ENCODE measurements at places on chromosomes 1 and 21.

- H3K27me3 ChIP-seq = peaks cover 33% of the 10 kb centered on the region
- peak overlapping the region; percentile 77 for H3K4me3 ChIP-seq
- peak; percentile 51 for DNase-seq
- H3K27ac ChIP-seq = no peak overlapping the region
These were observed 17.7 kb downstream of the RAP1GAP start for GRCh38 chr1:21651214-21652042.

GRCh38 chr1:8133190-8133589, 107.1 kb upstream of the ERRFI1 start:
- H3K4me1 ChIP-seq = no peaks in the 10 kb centered on the region
- H3K27me3 ChIP-seq = peaks cover 22% of the 10 kb centered on the region
- H3K27ac ChIP-seq = no peak overlapping the region
- no peak overlapping the region for H3K4me3 ChIP-seq
- H3K36me3 ChIP-seq = no peaks in the 10 kb centered on the region
- no peak for DNase-seq

DNA sequence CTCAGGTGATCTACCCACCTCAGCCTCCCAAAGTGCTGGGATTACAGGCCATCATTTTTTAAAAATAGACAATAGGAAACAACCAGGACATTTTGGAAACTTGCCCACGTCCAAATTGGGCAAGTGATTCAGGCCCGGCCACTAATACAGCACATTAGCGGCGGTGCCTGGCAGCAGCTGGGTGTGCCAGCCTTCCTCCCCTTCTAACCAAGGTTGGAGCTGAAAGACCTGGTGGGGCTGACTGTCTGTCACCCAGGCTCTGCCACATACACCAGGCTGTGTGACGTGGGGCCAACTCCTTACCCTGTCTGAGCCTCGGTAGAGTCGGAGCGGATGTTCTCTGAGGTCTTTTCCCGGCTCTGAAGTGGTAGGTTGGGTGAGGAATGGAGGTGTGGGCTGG, 29.6 kb upstream of the TMEM51 start:
- peaks cover 12% of the 10 kb centered on the region for H3K27me3 ChIP-seq
- no peak overlapping the region for H3K27ac ChIP-seq
- no peaks in the 10 kb centered on the region for H3K4me1 ChIP-seq
- no peak overlapping the region for H3K4me3 ChIP-seq

- H3K4me3 ChIP-seq = no peak overlapping the region
- H3K36me3 ChIP-seq = no peaks in the 10 kb centered on the region
- no peaks in the 10 kb centered on the region for H3K27me3 ChIP-seq
- DNase-seq = no peak
- H3K27ac ChIP-seq = no peak overlapping the region
These were observed 69.2 kb downstream of the PAPPA2 start for GRCh38 chr1:176531921-176532897.

DNA sequence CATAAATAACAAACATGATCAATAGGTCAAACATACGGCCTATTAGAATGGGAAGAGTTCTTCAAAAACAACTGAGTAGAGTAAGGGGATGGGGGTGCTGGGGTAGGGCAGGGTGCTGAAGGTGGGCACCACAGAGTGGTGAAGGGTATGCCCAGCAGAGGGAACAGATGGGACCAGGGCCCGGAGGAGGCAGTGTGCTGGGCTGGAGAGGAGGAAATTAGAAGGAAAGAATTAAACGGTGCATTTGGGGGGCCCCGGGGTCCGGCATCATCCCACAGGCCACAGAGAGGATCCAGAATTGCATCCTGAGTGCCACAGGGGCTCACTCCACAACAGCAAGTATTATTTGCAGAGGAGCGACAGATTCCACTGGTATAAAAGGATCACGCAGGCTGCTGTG, 94.5 kb downstream of the GLIS1 start:
- H3K27ac ChIP-seq = no peak overlapping the region

DNA sequence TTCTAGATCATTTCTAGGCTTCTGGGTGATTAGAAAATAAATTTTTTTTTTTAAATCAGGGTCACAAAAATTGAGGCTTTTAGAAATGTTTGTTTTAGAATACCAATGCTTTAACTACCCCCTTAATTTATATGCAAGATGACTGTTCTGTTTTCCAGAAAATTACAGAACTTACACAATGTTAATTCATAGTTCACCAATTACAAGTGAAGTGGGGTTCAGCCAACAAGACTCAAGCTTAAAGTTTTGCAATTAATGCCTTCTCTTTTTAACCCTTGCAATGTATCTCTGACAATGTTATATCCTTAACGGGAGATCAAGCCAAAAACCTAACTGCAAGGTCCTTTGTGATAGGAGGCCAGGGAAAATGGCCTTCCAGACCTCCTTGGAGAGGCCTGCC, 5.6 kb downstream of the PRELP start:
- H3K27ac ChIP-seq = no peak overlapping the region
- H3K36me3 ChIP-seq = no peaks in the 10 kb centered on the region
- H3K4me3 ChIP-seq = no peak overlapping the region
- H3K27me3 ChIP-seq = peaks cover 21% of the 10 kb centered on the region
- DNase-seq = no peak
- H3K4me1 ChIP-seq = peaks cover 20% of the 10 kb centered on the region

DNA sequence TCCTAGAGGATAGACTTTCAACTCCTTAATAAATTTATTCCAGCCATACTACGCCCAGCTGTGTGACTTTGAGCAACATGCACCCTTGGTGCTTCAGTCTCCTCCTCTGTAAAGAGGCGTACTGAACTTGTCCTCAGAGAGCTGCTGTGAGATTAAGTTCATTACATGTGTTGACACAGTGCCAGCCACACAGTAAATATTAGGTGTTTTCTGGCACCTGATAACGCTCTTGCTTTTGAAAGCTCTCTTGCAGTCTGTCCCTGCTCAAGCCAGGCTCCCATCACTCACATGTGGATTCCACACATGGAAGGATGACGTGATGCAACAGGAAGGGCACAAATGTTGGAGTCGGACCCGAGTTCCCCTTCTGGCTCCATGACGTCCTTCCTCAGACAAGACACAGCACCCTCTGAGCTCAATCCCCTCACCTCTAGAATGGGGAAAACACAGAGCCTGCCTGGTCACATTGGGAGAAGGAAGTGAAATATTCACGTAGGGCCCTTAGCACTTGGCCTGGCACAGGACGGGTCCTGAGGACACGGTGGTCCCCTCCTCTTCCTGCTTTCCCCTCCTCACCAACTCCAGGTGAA, 7.7 kb downstream of the IFNLR1 start:
- no peaks in the 10 kb centered on the region for H3K4me1 ChIP-seq
- H3K36me3 ChIP-seq = peaks cover 2% of the 10 kb centered on the region
- H3K27ac ChIP-seq = no peak overlapping the region
- peaks cover under 1% of the 10 kb centered on the region for H3K27me3 ChIP-seq
- DNase-seq = no peak

- no peaks in the 10 kb centered on the region for H3K4me1 ChIP-seq
- H3K27ac ChIP-seq = no peak overlapping the region
- DNase-seq = no peak
- no peaks in the 10 kb centered on the region for H3K36me3 ChIP-seq
- H3K4me3 ChIP-seq = no peak overlapping the region
These were observed 9.7 kb downstream of the TNR start for GRCh38 chr1:175733722-175734121.

DNA sequence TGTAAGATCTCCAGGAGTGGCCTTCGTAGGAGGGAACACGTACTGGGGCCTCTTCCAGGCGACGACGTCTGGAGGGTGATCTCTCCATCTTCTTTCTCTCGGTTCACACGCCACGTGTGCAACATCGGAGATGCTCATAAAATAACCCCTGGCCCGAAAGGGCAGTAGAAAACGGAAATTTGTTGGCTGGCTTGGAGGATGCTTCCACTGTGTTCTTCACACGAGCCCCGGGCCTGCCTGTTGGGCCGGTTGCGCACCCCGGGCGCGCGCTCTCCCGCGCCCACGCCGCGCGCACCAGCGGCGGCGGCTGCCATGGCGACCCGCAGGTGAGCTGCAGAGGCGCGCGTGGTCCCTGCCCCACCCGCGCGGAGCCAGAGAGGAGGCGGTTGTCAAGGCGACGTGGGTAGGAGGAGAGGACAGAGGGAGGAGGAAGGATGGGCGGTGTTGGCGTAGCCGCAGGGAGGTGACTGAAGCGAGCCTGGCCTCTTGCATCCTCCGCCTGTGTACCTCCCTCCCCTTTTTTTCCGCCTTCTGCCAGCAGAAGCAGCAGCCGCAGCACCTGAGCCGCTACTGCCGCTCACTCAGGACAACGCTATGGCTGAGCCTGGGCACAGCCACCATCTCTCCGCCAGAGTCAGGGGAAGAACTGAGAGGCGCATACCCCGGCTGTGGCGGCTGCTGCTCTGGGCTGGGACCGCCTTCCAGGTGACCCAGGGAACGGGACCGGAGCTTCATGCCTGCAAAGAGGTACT, at the start of gene ELAPOR1:
Gene ELAPOR1, plus strand, starts transcription at position 526 of the 752 bp plus-strand sequence. Its CDS starts 69 bp downstream, at position 595.
- peaks cover 37% of the 10 kb centered on the region for H3K4me1 ChIP-seq
- H3K36me3 ChIP-seq = no peaks in the 10 kb centered on the region
- peaks cover 38% of the 10 kb centered on the region for H3K27me3 ChIP-seq
- DNase-seq = peak; percentile 88
- peak within 1 kb of the TSS; percentile 78 for H3K4me3 ChIP-seq

GRCh38 chr1:231776010-231776756, 149.6 kb downstream of the DISC1 start:
- H3K27ac ChIP-seq = no peak overlapping the region
- peaks cover 2% of the 10 kb centered on the region for H3K36me3 ChIP-seq
- no peak for DNase-seq
- H3K4me1 ChIP-seq = no peaks in the 10 kb centered on the region
- H3K4me3 ChIP-seq = no peak overlapping the region
- H3K27me3 ChIP-seq = no peaks in the 10 kb centered on the region

- no peak overlapping the region for H3K27ac ChIP-seq
- H3K36me3 ChIP-seq = no peaks in the 10 kb centered on the region
- no peak for DNase-seq
- H3K4me3 ChIP-seq = no peak overlapping the region
- H3K27me3 ChIP-seq = no peaks in the 10 kb centered on the region
These were observed 55.6 kb downstream of the ZNF281 start for GRCh38 chr1:200354243-200354642.

DNA sequence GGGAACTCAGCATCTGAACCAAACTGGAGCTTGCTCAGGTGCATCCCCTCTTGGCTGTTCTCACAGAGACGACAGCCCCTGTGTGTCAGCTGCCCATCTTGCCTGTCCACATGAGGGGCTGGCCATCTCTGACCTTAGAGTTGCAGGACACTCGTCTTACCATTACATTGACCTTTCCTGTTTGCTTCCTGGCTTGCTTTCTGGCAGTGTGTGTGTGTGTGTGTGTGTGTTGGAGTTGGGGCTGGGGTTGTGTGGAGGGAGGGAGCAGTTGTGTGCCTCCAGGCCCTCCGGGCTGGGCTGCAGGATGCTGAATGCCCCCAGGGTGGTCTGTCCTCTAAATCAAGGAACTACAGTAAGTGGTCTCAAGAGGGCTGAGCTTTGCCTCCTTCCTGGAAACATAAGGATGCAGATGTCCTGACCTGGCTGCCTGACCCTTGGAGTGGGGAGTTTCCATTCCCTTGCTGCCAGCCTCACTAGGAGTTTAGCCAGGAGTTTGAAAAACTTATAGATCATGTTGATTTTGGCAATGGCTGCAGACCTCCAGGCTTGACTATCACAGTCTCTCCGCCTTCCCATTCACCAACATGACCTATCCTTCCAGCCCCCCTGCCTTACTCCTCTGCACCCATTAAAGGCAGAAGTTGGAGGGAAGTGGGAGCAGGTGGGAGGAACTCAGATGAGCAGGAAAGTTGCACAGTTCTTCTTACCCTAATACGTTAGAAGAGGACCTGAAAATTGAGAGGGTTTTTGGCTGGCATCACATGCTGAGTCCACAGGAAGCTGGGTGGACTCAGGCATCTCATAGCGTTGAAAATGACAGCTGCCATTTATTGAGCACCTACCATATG, 19.0 kb downstream of the RASSF5 start:
- H3K36me3 ChIP-seq = no peaks in the 10 kb centered on the region
- peaks cover 5% of the 10 kb centered on the region for H3K4me1 ChIP-seq
- H3K4me3 ChIP-seq = no peak overlapping the region
- no peak overlapping the region for H3K27ac ChIP-seq
- no peak for DNase-seq

DNA sequence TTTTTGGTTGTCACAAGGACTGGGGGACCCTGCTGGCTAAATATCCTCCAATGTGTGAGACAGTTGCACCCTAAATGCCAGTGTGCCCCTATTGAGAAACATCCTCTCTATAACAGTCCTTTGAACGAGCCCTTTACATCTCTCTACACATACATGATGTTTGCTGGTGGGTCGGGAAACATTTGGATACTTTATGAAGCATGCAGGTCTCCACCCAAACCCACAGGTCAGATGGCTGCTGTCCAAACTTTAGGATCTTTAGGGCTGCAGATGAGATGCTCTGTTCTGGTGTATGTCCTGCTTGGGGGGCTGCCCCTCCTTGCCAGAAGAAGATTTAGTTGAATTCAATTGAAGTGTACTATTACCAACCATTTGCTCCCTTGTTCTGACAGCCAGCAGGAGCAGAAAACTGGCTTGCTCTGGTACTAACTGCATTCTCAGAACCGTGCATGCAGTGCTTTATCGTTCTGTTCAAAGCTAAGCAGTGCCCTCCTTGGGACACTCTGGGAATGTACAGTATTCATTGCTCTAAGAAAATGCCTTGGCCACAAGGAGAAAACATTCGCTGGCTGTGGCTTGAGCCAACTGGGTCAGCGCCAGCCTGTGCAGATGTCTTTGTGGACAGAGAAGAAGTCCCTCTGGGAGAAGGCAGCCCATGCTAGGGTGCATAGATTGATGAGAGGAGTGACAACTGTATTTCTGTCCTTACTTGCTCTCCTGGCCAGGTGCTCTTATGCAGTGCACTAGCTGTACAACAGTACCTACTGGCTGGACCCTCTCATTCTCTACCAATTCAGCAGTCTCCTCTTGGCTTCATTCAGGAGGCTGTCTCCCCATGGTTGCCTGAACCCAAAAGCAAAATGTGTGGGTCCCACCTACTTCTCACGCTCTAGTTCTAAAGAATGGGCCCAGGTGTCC, 61.4 kb upstream of the DIRAS3 start:
- H3K4me1 ChIP-seq = peaks cover under 1% of the 10 kb centered on the region
- H3K36me3 ChIP-seq = no peaks in the 10 kb centered on the region
- H3K27me3 ChIP-seq = peaks cover 8% of the 10 kb centered on the region
- no peak for DNase-seq

GRCh38 chr21:44752671-44753235, 41.4 kb upstream of the TSPEAR start:
- no peak overlapping the region for H3K27ac ChIP-seq
- H3K4me1 ChIP-seq = no peaks in the 10 kb centered on the region
- H3K27me3 ChIP-seq = peaks cover 3% of the 10 kb centered on the region
- DNase-seq = no peak

DNA sequence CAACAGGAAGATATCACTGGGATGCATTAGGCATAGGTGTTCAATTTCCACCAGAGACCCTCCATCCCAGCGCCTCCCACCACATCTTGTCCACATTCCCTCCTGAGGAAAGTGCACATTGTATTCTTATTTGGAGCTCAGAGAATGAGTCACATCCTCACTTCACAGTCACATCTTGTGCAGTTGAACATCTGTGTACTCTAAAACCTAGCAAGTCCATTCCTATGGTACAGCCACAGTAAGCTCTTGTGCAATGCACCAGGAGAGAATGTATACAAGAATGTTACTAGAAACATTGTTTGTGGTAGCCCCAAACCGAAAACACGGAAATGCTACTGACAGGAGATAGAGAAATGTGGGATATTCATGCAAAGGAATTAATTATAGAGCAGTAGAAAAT, 1.6 kb upstream of the KDF1 start:
- H3K27ac ChIP-seq = no peak overlapping the region
- H3K27me3 ChIP-seq = peaks cover 51% of the 10 kb centered on the region
- H3K36me3 ChIP-seq = no peaks in the 10 kb centered on the region
- H3K4me1 ChIP-seq = peaks cover 8% of the 10 kb centered on the region
- DNase-seq = no peak

GRCh38 chr1:29451368-29451892, 215.1 kb downstream of the PTPRU start:
- H3K36me3 ChIP-seq = no peaks in the 10 kb centered on the region
- H3K4me3 ChIP-seq = no peak overlapping the region
- H3K4me1 ChIP-seq = no peaks in the 10 kb centered on the region

Measured in activated CD4-positive, alpha-beta memory T cell treated with anti-CD3 and anti-CD28 coated beads, Interleukin-2, amount 10 ng/mL, durations not matched to agents 7 days and 5 days (primary cell).